ENCODE measurements at places on chromosomes 4 and X. TPM values are rescaled to one million over a fixed set of nuclear protein-coding genes. Genes with fewer than 3 reads are reported as not detected.

The DGAT2L6 gene
- total RNA-seq = not detected

The SSX4 gene
- not detected for total RNA-seq

The JADE1 gene
- 20.0 TPM for total RNA-seq

The RHOXF2B gene
- not detected for total RNA-seq

The NHSL2 gene
- total RNA-seq = 3.9 TPM

- no peak for DNase-seq
Observed at GRCh38 chr4:2281575-2282343, 19.9 kb upstream of the MXD4 start.

DNA sequence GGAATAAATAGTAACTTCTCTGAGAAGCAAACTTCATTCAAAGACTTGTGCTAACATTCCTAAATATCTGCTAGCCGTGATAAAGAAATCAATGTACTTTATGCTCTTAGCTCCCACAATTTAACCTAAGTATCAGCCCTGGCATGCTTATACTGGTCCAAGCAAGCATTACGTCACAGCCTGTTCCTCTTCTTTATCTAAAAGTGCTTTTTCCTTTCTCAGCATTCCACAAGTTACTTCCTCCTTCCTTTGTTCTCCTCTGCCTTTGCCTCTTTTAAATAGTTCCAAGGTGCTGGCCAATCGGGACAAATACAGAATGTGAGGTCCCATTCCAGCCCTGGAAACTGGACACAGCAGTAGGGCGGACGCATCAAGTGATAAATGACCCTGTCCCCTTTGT, 249.6 kb downstream of the DHRSX start:
- DNase-seq = no peak

GRCh38 chrX:97538745-97539144, 655.0 kb downstream of the RPA4 start:
- DNase-seq = no peak

The HS6ST2 gene
- not detected for total RNA-seq

The MCUB gene
- total RNA-seq = 32.5 TPM

- no peak for DNase-seq
Observed at GRCh38 chrX:25007059-25008053, 8.4 kb downstream of the ARX start.

The SGMS2 gene
- 144 TPM for total RNA-seq

DNA sequence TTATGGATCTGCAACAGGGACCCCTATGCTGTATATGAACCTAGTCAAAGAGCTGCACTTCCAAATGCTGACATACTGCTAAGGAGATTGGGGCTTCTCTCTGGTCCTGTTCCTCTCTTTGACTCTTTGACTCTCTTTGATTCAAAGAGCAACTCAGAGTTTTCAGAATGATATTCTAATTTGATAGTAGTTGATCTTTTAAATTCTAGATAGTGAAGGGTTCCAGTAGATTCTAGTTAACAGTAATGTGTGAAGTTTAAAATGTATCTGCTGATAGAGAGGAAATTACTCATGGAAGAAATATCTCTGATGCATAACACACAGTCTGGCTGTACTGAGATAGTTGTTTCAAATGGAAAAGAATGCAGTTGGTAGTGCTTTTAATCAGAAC, 239.1 kb downstream of the RASL11B start:
- peak; percentile 87 for DNase-seq

GRCh38 chrX:115229337-115230003, 4.4 kb downstream of the LRCH2 start:
- DNase-seq = no peak

DNA sequence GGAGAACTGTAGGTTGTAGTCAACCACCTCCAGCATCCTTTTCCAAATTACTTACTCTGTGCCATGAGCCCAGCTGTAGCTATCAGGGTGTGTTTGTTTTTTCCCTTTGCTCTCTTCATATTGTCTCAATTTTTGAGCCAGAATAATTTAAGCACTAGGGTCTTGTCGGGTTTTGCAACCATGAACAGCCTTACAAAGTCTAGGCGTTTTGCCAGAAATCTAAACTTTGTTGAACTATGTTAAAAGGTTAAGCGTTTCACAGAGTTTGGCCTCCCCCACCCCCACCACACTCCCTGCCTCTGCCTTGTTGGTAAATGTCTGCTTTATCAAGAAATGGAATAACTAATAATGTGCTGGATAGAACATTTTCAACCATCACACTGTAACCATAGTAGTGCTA, 190.6 kb upstream of the TTC29 start:
- peak; percentile 75 for DNase-seq

The SPACA5 gene
- not detected for total RNA-seq

The MAGEA2 gene
- not detected for total RNA-seq

The TMEM31 gene
- total RNA-seq = not detected

The FRMD7 gene
- total RNA-seq = not detected

The PHEX gene
- total RNA-seq = 5.6 TPM

GRCh38 chrX:131747173-131747572, 203.3 kb downstream of the OR13H1 start:
- DNase-seq = peak; percentile 96

GRCh38 chrX:147646949-147647723, 264.6 kb upstream of the FMR1 start:
- no peak for DNase-seq

GRCh38 chrX:122591546-122591945, 592.5 kb upstream of the GRIA3 start:
- DNase-seq = no peak

The LRP2BP gene
- total RNA-seq = 0.74 TPM

The HMX1 gene
- total RNA-seq = not detected

DNA sequence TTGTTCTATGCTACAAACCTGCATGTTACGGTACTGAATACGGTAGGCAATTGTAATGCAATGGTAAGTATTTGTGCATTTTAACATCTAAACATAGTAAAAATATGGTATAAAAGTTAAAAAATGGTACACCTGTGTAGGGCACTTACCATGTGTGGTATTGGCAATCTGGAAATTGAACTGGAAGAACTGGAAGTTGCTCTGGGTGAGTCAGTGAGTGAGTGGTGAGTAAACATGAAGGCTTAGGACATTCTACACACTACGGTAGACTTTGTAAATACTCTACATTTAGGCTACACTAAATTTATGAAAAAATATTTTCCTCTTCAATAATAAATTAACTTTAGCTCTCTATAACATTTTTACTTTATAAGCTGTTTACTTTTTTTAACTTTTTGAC, 78.9 kb downstream of the RRAGB start:
- DNase-seq = no peak

GRCh38 chrX:18582910-18583493, 88.9 kb downstream of the RS1 start:
- DNase-seq = peak; percentile 32

- DNase-seq = no peak
Observed at GRCh38 chrX:111319451-111319850, 49.2 kb upstream of the CAPN6 start.

The P2RY10 gene
- total RNA-seq = not detected

DNA sequence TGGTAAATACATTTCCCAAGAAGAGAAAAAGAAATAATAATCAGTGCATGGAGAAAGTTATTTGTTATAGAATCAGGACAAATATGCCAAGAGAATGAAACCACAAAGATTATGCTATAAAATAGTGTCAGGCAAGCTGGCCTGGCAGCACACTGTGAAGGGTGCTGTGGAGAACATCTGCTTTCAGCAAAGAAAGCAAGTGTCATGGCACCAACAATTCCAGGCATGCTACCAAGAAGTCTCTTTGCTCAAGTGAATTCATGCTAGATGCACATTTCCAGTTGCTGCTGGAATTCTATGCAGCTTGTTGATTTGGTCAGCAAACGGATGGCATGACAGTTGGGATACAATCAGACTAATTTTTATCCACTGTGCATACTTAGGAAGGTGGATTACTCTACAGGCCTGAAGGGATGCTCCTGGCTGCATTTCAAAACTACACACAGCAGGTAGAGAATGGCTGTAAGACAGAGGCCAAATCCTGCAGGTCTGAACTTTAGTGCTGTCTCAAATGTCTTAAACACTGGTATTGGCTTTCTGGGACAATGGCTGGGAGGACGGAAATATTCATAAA, 154.6 kb upstream of the FAT1 start:
- no peak for DNase-seq

GRCh38 chr4:67873116-67873515, 10.7 kb downstream of the TMPRSS11D start:
- DNase-seq = peak; percentile 3

The BST1 gene
- total RNA-seq = 54.9 TPM

- DNase-seq = no peak
Observed at GRCh38 chr4:142773505-142773904, 72.6 kb downstream of the INPP4B start.

All from fibroblast of the aortic adventitia (primary cell).